Stimulated activated CD4-positive, alpha-beta T cell treated with anti-CD3 and anti-CD28 coated beads, Interleukin-1b, Interleukin-23, amount 100 ng/mL, for 24 hours (primary cell): ENCODE measurements at places on chromosomes 7 and 10.

GRCh38 chr10:120776442-120776841 lies 74.7 kb upstream of the WDR11 start:
- no peak for DNase-seq

- DNase-seq = no peak
Measured at GRCh38 chr7:159105832-159106811, 38.5 kb downstream of the VIPR2 start.

DNA sequence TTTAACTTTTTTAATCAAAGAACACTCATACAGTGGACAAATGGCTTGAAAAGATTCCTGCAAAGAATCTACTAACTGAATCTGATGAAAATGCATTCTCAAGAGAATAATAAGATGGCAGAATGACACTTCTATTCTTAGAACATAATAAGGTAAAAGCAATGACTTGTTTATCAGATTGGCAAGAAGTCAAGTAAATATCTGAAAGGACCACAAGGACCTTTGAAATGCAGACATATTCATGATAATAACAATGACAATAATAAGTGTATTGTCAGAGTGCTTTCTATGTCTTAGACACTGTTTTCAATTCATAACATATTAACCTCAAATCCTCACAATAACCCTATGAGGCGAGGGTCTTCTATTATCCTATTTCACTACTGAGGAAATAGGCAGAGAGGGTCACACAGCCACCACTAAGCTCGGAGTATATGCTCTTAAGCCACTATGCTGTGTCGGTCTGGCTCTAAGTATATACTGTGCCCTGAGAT lies 10.6 kb downstream of the HACD1 start:
- no peak for DNase-seq

DNA sequence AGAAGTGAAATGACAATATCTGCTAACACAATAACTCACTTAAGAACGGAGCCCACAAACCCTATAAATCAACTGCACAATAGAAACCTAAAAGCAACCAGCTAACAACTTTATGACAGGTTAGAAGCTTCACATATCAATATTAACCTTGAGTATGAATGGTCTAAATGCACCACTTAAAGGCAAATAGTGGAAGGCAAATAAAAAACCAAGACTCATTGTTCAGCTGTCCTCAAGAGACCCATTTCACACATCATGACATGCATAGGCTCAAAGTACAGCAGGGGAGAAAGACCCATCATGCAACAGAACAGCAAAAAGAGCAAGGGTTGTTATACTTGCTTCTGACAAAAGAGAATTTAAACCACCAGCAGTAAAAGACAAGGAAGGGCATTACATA lies 46.8 kb downstream of the CDC14C start:
- no peak for DNase-seq

- DNase-seq = no peak
Measured at GRCh38 chr10:5504146-5505072, 5.0 kb upstream of the CALML5 start.

- DNase-seq = no peak
Measured at GRCh38 chr7:120856621-120857352, 1.2 kb downstream of the TSPAN12 start.

GRCh38 chr10:118308664-118309063 lies 33.5 kb downstream of the FAM204A start:
- no peak for DNase-seq

- no peak for DNase-seq
Measured at GRCh38 chr7:94445696-94446194, 51.0 kb downstream of the COL1A2 start.

DNA sequence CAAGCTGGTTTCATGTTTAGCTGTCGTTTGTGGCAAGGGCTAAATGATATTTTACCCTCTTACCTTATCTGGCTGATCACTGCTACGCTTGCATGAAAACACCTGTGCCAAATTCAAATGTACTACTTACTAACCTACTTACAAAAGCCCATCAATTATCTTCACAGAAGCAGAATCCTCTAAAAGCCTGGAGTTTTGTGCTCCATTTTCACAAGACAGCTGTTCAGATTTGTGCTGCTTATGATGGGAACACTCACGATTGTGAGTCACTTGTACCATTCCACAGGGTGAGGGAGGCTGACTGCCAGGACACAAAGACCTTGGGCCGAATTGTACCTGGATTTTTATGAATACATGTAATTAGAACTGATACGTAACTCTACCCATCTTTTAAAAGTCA lies 245.0 kb upstream of the NPY start:
- DNase-seq = no peak

DNA sequence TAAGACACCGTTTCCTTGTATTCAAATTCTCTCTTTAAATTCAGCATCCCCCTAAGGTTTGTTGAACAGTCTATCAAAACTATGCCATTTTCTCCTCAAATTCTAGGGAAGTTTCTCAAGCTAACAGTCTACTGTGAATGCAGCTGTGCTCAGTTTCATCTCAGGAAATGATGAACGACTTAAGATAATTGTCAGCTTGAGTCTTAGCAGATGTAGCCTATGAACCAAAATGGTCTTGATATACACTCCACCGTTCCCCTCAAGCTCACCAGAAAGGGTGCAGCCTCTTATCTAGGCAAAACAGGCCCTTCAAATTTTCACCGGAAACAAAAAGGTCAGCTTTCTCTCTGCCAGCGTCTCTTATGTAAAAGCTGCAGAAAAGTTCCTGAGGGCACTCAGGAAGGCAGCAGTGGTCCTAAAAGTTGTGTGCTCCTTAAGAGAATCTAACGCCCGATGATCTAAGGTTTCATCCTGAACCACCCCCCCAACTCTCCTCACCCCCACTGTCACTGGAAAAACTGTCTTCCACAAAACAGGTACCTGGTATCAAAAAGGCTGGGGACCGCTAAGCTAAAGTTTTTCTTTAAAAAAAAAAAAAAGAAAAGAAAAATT lies 2.1 kb downstream of the DNAJC9 start:
- no peak for DNase-seq

- no peak for DNase-seq
Measured at GRCh38 chr10:59131666-59132065, 44.8 kb upstream of the PHYHIPL start.

GRCh38 chr7:121714559-121715303 lies 158.2 kb upstream of the PTPRZ1 start:
- DNase-seq = no peak

DNA sequence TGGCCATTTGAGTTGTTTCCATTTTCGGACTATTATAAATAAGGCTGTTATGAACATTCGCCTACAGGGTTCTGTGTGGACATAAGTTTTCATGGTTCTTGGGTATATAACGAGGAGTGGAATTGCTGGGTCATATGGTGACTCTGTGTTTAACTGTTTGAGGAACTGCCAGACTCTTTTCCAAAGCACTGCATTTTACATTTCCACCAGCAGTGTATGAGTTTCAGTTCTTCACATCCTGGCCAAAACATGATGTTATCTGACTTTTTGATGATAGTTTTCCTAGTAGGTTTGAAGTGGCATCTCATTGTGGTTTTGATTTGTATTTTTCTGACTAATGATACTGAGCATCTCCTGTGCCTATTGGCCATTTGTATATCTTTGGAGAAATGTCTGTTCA lies 5.4 kb downstream of the SUV39H2 start:
- DNase-seq = no peak

DNA sequence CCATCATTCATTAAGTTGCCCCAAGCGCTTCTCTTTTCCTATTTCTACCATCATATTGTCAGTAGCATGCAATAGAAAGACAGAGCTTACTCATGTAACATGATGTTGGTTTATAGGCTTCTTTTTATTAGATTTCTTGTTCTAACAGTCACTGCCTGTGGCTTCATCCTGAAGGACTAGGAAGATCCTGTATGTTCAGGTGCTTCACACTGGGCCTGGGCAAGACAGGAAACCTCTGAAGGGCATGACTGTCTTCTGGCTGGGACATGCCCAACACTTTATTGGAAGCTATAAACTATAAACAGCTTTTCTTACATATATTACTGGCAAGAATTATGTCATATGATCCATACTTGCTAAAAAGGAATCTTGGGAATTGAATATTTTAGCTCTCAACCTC lies 258.4 kb upstream of the AKR1E2 start:
- no peak for DNase-seq

DNA sequence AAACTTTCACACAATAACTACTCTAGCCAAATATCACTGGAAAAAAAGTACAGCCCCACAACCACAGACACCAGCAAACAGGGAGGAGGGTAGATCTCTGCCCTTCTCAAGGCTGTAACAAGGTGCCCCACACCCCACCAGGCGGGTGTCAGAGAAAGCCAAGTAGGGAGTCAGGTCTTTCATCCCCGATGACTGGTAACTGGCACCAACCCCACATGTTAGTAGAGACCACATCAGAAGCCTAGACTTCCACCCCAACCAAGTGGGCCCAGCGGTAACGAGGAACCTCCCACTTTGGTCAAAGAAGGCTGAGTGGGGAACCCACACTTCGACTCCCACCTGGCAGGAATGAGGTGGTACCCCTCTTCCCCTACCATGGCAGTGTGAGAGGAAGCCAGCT lies 16.4 kb upstream of the RUFY2 start:
- DNase-seq = no peak

GRCh38 chr7:130008941-130009847 lies 42.0 kb downstream of the ZC3HC1 start:
- no peak for DNase-seq

DNA sequence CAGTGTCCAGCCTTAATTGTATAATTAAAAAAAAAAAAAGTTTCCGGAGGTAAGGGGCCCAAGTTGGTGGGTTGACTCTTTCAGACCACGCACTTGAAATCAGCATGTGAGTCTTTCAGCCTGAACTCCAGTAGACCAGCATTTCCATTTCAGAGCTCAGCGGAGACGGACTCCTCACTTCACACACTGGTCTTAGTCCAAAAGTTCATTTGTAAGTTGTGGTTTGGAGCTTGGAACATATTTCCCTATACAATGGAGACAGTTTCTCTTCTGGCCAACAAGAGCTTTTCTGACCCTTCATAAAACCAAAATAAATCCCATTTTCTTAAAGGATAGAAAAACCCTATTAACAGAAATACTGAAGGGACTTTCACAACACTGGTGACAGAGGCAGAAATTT lies 41.0 kb downstream of the ATXN7L1 start:
- DNase-seq = no peak

DNA sequence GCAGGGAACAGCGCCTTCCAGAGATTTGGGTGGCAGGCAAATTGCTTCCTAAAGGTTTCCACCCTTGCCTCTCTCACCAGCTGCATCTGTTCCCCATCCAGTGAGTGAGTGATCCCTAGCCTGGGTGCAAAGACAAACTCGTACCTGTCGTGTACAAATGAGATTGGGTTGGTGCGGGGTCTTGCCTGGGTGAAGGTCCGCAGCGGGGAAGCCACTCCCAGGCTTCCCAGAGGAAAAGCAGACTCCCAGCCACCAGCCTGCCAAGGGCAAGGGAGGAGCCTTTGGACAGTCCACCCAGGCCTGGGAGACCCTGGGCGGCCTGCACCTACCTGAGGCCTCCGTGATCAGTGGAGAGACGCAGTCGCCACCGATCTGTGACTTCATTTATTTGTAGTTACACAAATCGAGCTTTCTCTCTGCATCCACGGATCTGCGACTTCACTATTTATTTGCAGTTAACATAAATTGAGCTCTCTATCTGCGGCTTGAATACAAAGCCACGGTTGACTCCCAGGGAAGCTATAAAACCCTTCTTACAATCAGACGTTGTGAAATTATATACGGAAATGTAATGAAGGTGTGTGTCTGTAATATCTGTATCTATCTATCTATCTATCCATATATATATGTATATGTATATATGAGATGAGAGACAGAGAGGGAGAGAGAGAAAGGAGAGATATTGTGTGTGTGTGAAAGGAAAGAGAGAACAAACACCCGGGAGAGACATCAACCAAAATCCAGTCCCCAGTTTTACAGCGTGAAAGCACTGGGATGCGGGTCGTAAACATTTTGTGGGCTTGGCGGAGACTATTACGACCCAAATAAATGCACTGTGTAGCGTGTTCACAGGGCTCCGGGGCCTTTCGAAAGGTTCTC lies 3.0 kb upstream of the HOXA7 start:
- no peak for DNase-seq

DNA sequence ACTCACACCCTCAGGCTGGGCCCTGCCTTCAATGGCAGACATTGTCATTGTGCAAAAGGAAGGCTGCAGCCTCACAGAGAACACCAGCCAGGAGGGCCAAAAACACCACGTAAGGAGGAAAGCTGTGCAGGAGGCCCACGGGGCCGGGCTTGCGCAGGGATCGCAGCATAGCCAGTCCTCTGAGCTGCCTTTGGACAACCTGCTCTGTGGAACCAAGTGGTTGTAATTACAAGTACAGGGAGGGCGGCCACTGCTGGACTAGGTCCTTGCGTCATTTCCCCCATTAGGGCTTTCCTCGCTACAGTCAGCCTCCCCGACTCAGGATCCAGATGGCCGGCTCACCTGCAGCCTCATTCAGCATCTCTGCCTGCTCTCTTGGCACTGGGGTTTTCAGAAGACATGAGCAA lies 66.9 kb downstream of the FAM53B start:
- DNase-seq = no peak

- no peak for DNase-seq
Measured at GRCh38 chr7:7909376-7909775, 59.2 kb upstream of the GLCCI1 start.

DNA sequence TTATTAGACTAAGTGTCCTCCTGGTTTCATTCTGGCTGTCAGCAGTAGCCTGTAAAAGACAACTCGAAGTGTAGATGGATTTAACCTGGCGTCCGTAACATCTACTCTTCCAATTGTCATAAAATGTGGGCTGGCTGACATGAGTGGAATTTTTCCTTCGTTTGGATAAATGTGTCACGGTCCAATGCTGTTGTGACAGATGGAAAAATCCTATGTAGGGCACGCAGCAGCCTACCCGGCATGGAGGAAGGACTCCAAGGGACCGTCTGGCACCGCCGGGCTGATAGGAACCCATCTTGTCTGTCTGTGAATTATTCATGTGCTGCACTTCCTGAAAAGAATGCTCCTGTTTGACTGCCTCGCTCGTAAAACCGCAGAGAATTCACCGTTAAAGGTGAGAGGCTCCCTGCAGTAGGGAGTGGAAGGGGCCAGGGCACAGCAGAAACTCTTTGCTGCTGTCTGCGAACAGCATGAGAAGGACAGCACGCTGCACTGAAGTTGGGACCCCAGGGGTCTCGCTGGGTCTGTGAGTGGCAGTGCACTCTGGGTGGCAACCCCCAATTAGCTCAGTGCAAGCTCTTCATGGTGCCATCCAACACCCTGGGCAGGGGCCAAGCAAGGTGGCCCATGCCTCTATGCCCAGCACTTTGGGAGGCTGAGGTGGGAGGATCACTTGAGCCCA lies 1.6 kb upstream of the ORAI2 start:
- no peak for DNase-seq

DNA sequence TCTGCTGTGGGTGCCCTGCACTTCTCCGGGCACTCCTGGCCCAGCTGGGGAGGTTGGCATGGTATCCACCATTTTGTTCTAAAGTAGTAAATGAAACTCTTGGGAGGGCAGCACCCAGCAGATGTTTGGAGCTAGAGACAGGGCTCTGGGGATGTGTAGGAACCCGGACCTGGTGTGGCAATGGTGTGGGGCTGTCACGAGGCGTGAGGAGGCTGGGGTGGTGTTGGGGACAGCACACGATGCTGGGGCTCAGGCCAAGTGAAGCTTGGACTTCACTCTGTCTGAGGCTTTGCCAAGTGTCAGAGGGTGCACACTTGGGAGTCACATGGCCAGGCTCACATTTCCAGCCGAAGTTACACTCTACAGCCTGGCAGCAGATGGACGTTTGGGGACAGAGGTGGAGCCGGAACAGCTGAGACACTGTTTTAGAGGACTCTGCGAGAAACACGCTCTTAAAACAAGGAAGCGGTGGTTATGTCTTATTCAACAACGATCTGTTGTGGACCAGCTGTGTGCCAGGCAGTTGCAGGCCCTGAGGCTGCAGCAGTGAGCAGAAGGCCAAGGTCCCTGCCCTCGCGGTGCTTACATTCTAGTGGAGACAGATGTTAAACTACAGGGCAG lies 118.2 kb downstream of the CUX1 start:
- DNase-seq = no peak

GRCh38 chr10:132061030-132061429 lies 4.7 kb upstream of the JAKMIP3 start:
- no peak for DNase-seq
